Stimulated activated CD4-positive, alpha-beta T cell treated with anti-CD3 and anti-CD28 coated beads, TNF-alpha, amount 100 ng/mL, for 4 hours (primary cell): ENCODE measurements at places on chromosomes 2 and 18.

DNA sequence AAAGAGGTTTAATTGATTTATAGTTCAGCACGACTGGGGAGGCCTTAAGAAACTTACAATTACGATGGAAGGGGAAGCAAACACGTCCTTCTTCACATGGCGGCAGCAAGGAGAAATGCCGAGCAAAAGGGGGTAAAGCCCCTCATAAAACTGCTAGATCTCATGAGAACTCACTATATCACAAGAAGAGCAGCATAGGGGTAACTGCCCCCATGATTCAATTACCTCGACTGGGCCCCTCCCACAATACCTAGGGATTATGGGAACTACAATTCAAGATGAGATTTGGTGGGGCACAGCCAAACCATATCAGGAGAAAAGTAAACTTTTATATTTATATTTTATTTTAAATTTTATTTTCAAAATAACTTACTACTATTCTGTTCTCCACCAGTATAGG lies 272.0 kb downstream of the MYCN start:
- DNase-seq, result no peak

DNA sequence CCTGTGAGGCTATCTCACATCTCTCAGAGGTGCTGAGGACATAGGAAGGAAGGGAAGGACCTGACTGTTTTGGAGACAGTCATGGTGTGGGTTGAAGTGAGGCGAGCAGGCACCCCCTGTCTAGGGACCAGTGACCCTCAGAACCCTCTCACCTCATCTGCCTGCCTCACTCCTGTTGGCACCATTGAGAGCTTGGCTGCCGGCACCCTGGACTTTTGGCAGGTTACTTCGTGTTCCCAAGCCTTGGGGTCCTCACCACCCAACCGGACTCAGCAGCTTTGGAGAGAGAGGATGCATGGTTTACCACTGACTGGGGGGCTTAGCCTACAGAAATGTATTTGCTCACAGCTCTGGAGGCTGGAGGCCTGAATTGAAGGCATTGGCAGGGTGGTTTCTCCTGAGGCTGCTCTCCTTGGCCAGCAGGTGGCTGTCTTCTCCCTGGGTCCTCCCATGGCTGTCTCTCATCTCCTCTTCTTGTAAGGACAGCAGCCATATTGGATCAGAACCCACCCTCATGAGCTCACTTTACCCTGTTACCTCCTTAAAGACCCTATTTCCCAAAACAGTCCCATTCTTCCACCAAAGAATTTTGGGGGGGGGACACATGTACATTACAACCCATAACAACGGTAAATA lies 142.0 kb downstream of the TSN start:
- DNase-seq, result no peak

DNA sequence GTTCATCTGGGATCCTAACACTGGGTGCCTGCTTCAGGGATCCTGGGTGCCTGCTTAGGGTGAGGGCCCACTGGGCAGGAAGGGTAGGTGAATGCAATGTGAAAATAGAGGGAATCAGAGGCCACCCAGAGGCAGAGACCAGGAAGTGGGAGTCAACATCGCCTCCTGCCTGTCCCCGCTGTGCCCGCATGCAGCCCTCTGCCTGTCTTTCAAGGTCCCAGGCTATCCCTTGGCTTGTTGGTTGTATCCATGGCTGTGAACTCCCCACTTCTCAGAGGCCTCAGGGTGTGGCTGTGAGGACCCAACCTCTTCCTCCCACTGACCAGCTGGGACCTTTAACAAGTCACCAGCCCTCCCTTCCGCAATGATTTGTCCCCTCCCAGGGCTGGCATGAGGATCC lies 26.5 kb downstream of the PSD4 start:
- DNase-seq, result no peak

DNA sequence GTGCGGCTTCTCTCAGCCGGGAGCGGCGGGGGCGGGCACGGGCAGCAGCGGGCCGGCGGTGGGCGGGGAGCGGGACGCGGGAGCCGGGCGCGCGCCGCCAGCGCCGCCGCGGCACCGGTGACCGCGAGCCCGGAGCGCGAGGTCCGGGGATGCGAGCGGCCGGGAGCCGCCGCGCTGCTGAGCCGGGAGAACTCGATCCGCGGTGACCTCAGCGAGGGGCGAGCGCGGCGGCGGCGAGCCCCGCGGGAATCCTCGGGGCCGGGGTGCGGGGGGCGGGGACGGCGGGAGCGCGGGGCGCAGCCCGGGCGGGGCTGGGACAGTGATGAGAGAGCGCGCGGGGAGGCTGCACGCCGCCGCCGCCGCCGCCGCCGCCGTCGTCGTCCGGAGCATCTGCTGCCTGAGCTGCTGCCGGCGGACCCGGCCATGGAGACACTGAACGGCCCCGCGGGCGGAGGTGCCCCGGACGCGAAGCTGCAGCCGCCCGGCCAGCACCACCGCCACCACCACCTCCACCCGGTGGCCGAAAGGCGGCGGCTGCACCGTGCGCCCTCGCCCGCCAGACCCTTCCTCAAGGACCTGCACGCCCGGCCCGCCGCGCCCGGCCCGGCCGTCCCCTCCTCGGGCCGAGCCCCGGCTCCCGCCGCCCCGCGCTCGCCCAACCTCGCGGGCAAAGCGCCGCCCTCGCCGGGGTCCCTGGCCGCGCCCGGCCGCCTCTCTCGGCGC lies at the start of gene MTCL1:
TSS of gene MTCL1 (plus strand) at position 319 of the 723 bp plus-strand sequence. CDS start at position 424, 105 bp downstream.
- DNase-seq, result no peak

GRCh38 chr2:35220461-35220860 lies 1135.1 kb upstream of the CRIM1 start:
- DNase-seq, result no peak

DNA sequence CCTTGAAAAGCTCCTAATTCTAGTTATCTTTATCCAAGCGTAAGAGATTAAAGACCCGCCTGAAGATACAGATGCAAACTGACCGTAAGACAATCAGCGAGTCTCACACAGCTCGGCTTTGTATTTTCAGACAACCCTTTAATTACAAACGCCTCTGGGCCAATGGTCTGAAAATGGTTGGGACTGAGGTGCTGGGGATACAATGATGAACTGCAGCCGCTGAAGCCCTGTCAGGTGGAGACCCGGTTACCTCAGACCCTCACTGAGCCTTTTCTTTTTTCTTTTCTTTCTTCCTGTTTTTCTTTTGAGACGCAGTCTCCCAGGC lies 715 bp upstream of the CFAP36 start:
- no peak for DNase-seq

DNA sequence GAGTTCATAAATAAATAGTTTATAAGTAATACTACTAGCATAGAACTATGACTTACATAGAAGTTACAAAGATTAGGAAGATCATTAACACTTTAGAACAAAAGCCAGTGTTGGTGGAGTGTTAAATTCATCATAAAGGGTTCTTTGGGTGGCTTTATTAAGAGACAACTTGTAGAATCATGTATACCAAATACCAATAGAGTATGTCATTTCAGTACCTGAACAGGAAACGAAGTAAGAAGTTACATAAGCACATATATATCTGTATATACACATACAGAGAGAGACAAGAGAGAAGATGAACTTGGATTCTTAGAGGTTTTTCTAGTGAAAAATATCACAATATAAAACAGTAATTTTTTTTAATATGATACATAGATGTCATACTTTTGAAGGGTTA lies 82.5 kb upstream of the OTX1 start:
- no peak for DNase-seq

DNA sequence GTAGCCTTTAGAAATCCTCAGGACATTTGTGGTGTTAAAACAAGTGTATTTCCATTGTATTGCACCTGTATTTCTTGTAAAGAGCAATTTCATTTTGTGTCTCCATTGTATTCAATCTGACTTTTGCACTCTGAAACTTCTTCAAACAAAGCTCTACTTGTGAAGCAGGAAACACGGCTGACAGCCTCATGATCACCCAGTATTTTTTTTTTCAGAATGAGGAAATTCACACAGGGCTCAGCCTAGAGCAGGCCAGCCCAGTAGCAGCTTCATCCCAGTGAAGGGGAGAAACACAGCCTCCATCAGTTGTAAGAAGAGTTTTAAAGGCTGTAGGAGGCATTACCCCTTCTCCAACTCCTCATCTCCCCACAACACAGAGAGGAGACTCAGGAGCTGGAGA lies 175.9 kb upstream of the KLHL29 start:
- no peak for DNase-seq

DNA sequence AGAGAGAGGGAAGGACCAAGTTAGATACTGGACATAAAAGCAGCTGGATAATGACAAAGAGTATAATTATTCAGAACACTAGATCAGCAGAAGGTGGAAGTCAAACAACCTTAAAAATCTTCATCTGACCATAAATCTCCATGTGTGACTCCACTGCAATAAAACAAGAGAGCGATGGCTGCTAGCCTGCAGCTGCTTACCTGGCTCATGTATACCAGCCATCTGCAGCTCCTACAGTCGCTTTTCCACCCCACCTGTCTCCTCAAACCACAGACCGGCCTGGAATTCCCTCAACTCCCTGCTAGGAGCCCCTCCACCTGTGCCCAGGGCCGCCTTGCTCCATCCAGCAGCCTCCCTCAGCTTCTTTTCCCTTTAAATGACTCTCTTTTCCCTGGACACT lies 64.5 kb downstream of the SLC4A5 start:
- DNase-seq, result no peak

DNA sequence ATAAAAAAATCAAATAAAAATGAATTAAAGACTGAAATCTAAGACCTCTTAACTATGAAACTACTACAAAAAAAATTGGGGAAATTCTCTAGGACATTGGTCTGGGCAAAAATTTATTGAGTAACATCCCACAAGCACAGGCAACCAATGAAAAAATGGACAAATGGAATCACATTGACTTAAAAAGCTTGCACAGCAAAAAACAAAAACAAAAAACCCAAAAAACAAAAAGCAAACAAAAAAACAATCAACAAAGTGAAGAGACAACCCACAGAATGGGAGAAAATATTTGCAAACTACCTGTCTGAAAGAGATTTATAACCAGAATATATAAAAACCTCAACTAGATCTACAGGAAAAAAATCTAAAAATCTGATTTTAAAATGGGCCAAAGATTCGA lies 63.4 kb upstream of the CHN1 start:
- DNase-seq, result no peak

GRCh38 chr2:174210862-174211261 lies 37.5 kb downstream of the OLA1 start:
- no peak for DNase-seq

- DNase-seq, result no peak
Observed at GRCh38 chr2:33791625-33792024, 192.5 kb upstream of the FAM98A start.

GRCh38 chr2:113268621-113269360 lies 9.9 kb downstream of the PAX8 start:
- DNase-seq, result no peak

DNA sequence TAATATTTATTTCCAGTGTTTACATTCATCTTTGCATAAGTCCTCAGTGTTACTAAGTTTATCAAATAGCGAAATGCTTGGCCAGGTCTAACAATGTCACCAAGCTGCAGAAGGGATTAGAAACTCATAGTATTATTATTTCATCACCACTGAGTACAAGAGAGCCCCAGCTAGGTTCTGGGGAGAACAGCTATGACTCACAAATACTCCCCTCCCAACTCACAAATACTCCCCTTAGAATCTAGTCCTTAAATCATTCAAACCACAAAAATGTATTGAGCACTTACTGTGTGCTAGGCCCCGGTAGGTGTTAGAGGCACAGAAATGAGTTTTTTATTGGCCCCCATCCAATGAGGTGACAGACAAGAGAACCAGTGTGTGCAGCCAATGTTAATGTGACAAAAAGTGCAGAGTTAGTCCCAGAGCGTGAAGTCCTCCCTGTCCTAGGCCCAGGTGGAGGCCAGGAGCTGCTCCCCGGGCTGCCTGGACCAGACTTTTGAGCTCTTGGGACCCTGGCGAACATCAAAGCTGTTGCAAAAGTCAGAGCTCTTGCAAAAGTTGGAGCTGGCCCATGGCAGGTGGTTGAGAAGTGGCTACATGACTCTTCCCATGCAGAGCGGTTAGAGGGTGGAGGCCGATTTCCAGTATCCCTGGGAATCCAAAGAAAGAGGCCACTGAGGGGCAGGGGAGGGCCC lies 9.8 kb downstream of the STEAP3 start:
- DNase-seq, result no peak

- DNase-seq, result no peak
Observed at GRCh38 chr2:25354116-25354515, 12.4 kb upstream of the DNMT3A start.

DNA sequence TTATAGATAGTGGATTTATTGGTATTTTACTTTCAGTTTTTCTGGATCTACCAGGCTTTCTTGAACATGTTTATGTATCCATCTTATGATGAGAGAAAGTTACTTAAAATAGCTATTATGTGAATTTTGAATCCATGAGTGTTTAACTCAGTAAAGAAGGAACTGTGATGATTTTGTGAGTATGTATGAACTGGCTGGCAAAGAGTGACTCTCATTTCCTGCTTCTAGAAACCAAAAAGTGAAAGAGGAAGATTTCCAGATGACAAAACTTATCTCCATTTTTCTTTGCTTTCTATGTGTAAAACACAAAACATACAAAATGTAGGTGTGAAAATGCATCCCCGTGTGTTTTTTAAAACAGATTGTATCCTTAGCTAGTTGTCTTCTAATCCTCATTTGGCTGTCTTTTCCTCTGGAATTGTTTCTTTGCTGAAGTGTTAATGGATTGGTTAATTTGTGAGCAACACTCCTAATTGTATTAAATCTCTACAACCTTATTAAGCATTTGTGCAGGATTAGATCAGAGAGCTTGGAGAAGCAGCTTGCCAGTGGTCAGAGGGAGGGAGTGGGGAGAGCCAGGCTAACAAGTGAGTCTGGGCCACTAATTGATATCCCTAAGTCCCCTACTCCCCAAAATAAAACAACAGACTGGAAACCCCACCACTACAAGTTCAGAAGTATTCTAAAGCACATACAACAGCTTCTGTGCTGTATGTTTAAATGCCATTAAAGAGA lies 23.9 kb downstream of the PTPRM start:
- DNase-seq, result no peak

DNA sequence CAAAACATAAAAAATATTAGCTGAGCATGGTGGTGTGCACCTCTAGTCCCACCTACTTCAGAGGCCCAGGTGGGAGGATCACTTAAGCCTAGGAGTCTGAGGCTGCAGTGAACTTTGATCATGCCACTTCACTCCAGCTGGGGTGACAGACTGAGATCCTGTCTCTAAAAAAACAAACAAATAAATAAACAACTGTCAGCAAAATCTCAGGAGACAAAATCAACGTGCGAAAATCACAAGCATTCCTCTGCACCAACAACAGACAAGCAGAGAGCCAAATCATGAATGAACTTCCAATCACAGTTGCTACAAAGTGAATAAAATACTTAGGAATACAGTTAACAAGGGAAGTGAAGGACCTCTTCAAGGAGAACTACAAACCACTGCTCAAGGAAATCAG lies 58.8 kb downstream of the TBR1 start:
- no peak for DNase-seq

DNA sequence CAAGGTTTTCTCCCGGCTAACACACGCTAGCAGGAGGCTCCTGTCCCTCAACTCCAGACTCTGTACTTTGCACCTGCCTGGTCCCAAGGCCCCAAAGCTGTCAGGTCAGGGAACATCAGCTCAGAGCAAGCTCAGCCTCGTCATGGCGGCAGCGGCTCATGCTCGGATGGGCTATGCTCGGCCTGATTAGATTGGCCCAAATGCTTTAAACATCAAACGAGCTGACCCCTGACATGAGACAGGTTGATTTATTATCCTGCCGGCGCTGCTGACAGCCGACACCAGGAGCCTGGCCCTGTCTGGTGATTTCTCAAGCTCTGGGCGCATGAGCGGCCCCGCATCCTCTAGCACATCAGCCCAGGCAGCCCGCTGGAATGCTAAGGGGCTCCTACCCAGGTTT lies 436.4 kb downstream of the EIPR1 start:
- DNase-seq, result no peak

GRCh38 chr2:164917296-164917903 lies 37.9 kb downstream of the SLC38A11 start:
- no peak for DNase-seq

- DNase-seq, result no peak
Observed at GRCh38 chr2:200319548-200320337, 13.2 kb downstream of the SPATS2L start.
